ENCODE measurements at places on chromosomes 3 and 15.
A peak's percentile ranks its signal among the peaks of the same experiment; 100 is the strongest.

- DNase-seq: no peak
These were observed 1.2 kb upstream of the SNAPC5 start for GRCh38 chr15:66498501-66499386.

DNA sequence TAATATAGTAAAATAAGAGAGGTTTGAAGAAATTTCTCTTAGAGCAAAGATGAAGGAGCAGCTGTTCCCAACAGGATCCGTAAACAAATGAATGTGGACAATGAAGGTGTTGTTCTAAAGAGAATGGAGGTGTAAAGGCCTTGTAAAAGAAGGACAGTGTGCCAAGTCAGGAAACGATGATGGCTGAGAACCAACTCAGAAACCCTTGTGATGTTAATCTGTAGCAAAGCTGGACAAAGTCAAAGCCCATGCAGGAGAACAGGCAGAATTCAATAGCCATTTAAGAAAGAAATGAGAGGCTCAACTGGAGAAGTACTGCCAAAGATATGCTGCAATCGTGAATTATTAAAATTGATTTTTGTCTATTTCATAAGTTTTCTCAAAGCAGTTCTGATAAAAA is 192.2 kb downstream of the MBNL1 start:
- DNase-seq: no peak

GRCh38 chr15:87527416-87527815 is 729.1 kb downstream of the NTRK3 start:
- no peak for DNase-seq

DNA sequence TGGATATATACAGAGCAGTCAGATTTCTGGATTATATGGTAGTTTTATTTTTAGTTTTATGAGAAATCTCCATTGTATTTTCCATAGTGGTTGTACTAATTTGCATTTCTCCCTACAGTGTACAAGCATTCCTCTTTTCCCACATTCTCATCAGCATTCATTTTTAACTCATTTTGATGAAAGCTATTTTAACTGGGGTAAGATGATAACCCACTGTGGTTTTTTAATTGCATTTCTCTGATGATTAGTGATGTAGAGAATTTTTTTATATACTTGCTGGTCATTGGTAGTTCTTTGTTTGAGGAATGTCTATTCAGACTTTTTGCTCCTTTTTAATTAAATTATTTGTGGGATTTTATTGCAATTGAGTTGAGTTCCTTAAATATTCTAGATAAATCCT is 903.6 kb downstream of the DIPK2A start:
- DNase-seq: no peak

DNA sequence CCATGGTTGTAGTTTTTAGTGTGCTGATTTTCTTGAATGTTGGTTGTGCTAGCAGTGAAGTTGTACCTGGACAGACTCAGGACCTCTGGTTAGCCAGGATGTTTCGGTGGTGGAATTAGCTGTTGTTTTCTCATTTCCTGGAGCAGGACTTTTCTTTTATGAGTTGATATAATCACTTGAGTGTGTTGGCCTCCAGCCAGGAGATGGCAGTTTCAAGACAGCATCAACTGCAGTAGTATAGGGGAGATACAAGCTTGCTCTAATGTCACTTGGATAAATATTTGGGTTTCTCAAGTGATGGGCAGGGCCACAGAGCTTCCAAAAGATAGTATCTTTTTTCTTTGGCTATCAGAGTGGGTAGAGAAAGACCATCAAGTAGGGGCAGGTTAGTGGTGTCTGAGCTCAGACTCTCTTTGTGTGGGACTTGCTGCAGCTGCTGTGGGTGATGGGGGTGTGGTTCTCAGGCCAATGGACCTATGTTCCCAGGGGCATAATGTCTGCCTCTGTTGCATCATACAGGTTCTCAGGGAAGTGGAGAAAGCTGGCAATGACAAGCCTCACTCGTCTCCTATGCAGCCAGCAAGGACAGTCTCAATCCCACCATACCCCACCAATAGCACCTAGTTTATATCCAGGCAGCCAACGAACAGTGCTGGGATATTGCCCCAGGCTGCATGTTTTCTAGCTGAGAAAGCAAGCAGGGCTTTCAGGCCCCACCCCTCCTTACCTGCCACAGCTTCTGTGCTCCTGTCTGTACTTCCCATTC is 14.6 kb upstream of the OR5K2 start:
- no peak for DNase-seq

- DNase-seq: no peak
These were observed 201.1 kb upstream of the RGMA start for GRCh38 chr15:93289941-93290617.

DNA sequence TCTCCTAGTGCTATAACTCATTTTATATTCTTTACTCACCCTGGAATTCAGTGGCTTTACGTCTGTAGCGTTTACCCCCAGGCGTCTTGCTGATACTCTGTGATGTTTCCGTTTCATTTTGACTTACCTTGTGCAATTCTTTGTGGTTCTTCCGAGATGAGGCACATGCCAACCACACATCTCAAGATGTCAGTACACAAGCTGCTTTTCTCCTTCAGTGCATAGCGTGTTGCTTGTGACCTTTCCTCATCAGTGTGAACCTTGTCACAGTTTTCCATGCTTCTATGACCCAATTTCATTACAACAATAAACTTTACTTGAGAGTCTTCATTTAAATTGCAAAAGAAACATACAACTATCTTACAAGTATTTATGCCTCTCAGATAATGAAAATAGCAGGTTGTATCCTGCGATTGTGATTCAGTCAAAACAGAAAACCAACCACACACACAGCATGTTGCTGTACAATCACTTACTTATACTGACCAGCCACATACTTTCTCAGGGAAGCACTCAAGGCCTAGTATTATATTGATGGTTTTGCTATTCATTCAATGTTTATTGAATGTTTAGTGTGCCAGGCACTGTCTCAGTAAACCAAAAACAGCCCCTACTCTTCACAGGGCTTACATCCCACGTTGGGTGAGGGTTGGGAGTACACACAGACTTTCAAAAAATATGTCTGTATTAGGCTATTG is 4.6 kb upstream of the TBL1XR1 start:
- DNase-seq: peak; percentile 35

GRCh38 chr15:70835415-70835814 is 18.5 kb downstream of the LARP6 start:
- DNase-seq: no peak

All from activated CD4-positive, alpha-beta T cell treated with anti-CD3 and anti-CD28 coated beads, Interleukin-2, amount 50 U/mL, for 1 hour (primary cell).